ENCODE measurements at places on chromosomes 7 and 10.

GRCh38 chr7:132526111-132526740 lies 50.0 kb downstream of the PLXNA4 start:
- no peak for DNase-seq

- DNase-seq, result no peak
These were observed 11.7 kb upstream of the ZNF680 start for GRCh38 chr7:64574540-64575099.

DNA sequence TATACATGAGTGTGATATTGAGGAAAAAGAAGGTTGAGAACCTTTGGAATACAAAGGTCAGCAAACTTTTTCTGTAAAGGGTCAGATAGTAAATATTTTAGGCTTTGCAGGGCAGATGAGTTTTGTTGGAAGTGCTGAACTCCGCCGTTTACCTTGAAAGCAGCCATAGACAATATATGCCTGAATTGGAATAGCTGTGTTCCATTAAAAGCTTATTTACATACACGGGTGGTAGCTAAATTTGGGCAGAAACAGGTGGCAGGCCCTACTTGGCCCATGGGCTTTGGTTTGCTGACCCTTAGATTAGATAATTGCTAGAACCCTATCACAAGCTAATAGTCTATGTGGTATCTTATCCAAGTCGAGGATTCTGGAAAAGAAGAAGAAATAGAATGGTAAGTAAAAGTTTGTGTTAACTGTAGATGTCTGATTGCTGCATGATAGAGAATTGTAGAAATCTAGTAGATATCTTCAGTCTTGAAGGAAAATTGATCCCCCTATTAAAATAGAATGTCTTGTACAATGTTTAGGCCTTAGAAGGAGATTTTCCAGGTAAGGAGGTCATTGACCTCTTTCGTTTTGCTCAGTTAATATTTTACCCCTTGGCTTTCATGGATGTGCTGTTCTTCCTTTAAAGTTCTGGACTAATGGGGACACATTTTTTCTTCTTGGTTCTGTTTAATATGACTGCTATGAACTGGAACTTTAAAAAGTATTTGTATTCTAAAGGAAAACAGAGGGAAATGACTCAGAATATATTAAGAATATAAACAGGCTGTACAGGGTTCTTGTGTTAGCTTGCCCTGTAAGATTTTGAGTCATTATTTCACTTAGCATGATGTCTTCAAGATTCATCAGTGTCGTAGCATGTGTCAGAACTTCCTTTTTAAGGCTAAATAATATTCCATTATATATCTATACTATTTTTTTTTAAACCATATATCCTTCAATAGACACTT lies 8.0 kb downstream of the RBM33 start:
- no peak for DNase-seq

DNA sequence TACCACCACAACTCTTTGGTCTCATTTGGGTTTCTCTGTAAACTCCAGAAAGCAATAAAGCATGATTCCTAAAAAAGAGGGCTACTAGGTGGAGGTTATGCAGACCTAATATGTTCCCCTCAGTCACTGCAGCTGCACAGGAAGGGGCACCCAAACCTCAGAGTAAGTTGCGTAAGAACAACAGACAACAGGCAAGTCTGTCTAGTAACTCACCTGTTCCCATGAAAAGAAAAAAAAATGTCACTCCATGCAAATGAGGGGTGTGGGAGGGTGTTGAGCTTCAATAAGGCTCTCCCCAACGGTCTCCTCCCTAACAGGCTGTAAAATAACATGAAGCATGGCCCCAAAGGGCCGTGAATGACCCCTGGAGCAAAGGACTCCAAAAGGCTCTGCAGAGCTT lies 461.4 kb downstream of the KCNMA1 start:
- no peak for DNase-seq

- DNase-seq, result no peak
These were observed 46.6 kb downstream of the RSU1 start for GRCh38 chr10:16770670-16771069.

DNA sequence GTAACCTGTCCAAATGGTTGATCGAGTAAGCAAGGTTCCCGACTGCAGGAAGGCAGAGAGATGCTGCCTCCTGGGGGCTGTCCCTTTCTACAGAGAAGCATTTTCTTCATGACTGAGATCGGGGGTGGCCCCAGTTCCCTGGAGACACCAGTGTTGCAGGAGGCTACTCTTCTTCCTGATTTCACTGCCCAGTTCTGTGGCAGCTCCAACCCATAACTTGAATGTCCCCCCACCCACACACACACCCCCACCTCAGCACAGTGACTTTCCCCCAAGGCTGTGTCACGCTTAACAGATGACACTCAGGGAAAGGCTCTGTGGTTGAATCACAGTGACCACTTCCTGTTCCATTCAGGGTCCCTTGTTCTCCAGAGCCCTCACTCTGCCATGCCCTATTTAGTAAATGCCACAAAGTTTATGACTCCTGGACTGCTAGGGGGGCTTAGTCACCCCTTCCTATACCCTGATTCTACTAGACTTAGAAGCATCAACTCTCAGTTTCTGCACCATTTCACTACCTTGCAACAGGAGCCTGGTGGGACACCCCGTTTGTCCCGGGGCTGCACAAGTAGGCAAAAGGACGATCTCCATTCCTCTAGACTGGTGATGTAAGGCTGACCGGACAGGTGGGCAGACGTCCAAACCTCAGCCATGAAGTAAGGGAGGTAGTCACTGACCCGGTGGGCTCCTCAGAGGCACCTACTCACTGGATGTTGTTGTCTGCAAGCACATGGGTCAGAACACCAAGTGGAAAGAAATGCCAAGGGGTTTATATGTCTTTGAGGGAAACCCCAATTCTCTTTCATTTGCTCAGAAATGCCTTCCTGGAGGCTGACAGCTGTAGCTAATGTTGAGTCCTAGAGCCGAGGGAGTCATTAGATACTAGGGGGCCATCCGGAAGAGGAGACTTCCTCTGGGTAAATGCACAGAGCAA lies 31.3 kb upstream of the SMC3 start:
- DNase-seq, result no peak

DNA sequence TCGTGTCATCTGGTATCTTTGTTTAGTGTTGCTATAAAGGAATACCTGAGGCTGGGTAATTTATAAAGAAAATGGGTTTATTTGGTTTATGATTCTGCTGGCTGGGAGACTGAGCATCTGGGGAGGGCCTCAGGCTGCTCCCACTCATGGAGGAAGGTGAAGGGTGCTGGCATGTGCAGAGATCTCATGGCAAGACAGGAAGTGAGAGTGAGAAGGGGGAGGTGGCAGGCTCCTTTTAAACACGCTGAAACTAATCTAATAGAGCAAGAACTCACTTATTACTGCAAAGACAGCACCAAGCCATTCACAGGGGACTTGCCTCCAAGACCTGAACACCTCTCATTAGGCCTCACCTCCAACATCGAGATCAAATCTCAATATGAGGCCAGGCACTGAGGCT lies 11.3 kb downstream of the OIT3 start:
- no peak for DNase-seq

DNA sequence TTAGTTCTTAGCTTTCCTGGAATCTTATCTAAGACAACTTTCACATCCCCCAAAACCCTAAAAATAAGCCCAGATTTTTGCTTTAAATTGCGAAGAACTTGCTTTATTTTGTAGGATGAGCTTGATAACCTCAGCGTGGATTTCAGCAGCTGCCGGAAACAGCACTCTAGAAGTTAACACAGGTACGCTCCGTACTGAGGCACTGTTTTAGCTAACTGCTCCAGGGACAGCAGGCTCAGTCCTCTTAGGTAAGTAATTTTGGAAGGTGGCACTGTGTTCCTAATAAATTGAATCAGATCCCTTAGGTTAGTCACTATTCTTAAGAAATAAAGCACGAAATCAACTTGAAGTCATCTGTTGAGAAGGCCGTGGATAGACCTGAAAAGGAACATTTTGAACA lies 2.2 kb upstream of the AUTS2 start:
- no peak for DNase-seq

GRCh38 chr10:60808036-60808435 lies 29.8 kb downstream of the CDK1 start:
- no peak for DNase-seq

- no peak for DNase-seq
These were observed 30.5 kb downstream of the IPMK start for GRCh38 chr10:58237014-58237834.

GRCh38 chr10:119190353-119190752 lies 11.7 kb upstream of the PRDX3 start:
- no peak for DNase-seq

GRCh38 chr7:130904792-130905191 lies 170.8 kb upstream of the KLF14 start:
- no peak for DNase-seq

- peak; percentile 53 for DNase-seq
These were observed 396.2 kb downstream of the TYW1 start for GRCh38 chr7:67392596-67393438.

- DNase-seq, result no peak
These were observed 134.9 kb downstream of the AOAH start for GRCh38 chr7:36589391-36589790.

DNA sequence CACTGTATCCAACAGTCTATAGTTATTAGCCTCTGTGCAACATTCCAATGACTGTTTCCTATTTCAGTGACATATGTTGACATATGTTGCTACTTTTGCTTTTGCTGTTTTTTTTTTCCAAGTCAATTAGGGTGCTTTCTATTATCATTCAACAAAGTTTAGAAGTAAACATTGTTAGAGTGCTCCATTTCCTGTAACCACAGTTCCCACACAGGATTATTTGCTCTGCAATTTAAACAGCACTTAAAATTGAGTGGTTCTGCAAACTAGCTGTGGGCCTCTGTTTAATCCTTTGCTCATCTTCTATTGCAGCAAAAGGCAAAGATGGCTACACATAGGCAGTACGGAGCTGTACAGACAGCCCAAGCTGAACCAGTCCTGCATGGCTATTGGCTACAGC lies 46.5 kb upstream of the PTN start:
- no peak for DNase-seq

DNA sequence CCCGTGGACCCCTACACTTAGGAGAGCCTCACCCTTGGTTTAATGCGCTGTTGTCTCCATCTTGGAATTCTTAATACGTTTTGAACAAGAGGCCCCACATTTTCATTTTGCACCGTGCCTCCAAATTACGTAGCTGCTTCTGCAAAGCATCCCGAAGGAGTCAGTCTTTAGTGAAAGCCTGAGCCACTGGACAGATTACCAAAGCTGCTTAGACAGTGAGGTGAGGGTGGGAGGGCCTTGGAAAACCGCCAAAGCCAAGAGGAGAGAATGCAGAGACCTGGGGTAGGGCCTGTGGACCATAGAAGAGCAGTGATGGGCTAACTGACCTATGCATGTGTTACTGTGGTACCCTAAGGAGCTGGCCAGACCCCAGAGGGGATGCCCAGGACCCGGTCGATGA lies 4.2 kb upstream of the TCAF1 start:
- DNase-seq, result no peak

DNA sequence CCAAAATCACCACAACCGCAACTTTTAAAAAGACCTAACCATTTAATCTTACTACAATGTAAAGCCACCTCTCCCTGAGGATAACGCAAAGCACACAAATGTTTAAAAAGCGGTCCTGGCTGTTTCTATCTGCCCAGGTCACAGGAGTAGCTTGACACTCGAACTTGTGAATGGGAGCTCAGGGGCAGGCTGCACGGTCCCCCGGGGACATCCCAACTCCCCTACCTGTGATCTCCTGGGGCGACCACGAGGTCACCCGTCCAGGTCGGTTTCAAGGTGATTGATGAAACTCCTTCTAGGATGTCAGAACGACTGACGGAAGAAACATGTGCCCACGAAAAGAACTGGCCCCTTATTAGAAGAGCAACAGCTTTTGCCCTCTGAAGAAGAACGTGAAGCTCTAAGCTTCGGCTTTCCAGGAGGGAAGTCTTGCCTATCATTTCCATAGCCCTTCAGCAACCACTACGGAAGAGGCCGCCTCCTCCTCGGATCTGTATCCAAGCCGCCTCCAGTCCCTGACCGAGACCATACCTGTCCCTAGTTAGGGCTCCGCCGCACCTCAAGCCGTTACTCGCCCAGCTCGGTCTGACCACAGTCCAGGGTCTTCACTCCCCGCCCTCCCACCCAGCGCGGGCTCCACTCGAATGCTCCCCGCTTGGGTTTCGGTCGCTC lies 459 bp downstream of the CYCS start:
- peak; percentile 69 for DNase-seq

- no peak for DNase-seq
These were observed 110.5 kb upstream of the INSIG1 start for GRCh38 chr7:155187061-155187785.

- DNase-seq, result peak; percentile 75
These were observed 241.7 kb upstream of the NEBL start for GRCh38 chr10:21138769-21139340.

DNA sequence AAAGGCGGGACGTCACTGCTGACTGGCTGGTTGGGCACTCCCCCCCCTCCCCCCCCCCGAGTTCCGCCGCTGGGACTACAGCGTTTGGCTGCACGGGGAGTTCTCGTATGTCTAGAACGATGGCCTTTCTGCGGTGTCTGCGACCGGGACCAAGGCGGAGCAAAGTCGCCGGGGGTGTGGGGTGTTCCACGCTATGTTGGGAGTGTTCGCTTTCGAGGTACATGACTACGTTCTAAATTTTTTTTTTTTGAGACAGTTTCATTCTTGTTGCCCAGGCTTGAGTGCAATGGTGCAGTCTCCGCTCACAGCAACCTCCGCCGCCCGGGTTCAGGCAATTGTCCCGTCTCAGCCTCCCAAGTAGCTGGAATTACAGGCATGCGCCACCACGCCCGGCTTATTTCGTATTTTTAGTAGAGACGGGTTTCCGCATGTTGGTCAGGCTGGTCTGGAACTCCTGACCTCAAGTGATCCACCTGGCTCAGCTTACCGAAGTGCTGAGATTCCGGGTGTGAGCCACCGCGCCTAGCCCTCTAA lies 573 bp upstream of the IDI1 start:
- DNase-seq, result peak; percentile 56

DNA sequence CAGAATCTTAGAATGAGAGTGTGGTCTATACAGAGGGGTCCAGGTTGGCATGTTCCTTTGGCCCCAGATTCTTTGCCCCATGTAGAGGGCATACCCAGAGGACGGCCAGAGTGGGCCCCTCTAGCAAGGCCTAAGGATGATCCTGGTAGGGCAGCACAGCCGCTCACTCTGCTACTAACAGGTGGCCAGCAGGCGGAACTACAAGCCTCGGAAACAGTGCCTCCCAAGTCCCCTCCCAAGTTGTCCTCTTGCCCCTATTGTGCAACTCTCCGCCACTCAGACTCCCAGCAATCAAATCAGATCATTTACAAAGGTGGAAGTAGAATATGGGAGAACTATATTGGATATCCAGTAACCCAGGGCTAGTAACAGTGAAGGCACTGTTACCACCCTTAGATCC lies 107.4 kb downstream of the STRA8 start:
- no peak for DNase-seq

All from NCI-H146 (cell line).